H1 (cell line): ENCODE measurements at places on chromosomes 3 and 15. TPM values are rescaled to one million over a fixed set of nuclear protein-coding genes. Genes with fewer than 3 reads are reported as not detected.

Gene PHLDB2
- polyA plus RNA-seq = 5.0 and 5.8 TPM in 2 replicates

Gene LMOD3
- polyA plus RNA-seq = not detected in 2 replicates

Gene SLC22A13
- 0.05 and 0.06 TPM in 2 replicates for polyA plus RNA-seq

Gene LSAMP
- polyA plus RNA-seq = 1.8 and 2.0 TPM in 2 replicates

Gene TMEM108
- polyA plus RNA-seq = 16.2 and 30.2 TPM in 2 replicates
